Activated effector memory CD4-positive, alpha-beta T cell treated with Interleukin-2 at 50 U/mL for 16 hours (primary cell): ENCODE measurements at places on chromosomes 1 and 21.

- DNase-seq = no peak
Measured at GRCh38 chr1:174296309-174296708, 137.0 kb downstream of the RABGAP1L start.

DNA sequence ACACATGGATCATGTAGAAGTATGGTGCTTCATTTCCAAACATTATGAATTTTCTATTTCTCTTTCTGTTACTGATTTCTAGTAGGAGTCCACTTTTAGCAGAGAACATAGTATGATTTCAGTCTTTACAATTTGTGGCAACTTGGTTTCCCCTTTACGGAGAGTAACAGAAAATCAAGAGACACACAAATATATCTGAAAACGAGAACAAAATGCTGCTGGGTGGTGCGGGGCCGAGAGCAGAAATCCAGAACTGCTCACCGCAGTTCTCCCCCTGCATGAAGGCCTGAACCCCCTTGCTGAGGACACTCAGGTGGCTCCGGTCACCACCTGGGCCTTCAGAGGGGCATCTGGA lies 94.5 kb upstream of the FMN2 start:
- DNase-seq = no peak

GRCh38 chr1:211543025-211543424 lies 35.9 kb downstream of the SLC30A1 start:
- no peak for DNase-seq

DNA sequence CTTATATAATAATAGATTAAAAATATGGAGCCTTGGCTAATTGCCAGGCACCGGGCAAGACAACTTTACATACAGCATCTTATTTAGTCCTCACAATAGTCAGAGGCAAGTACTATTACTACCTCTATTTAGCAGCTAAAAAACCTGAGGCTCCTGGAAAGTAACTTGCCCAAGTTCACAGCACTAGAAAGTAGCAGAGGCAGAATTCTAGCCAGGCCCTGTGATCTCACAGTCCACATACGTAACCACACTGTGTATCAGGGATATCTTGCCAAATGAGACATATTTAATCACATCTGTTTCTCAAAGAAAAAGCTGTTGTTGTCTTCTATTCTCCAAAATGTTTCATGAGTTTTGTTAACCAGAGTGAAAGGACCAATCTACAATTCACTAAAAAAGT lies 378.5 kb downstream of the PLPP3 start:
- DNase-seq = no peak

- no peak for DNase-seq
Measured at GRCh38 chr1:181104042-181104789, 15.7 kb downstream of the IER5 start.

GRCh38 chr1:43653893-43654292 lies 3.9 kb downstream of the KDM4A start:
- no peak for DNase-seq
